ENCODE measurements at places on chromosomes 7 and 10.

DNA sequence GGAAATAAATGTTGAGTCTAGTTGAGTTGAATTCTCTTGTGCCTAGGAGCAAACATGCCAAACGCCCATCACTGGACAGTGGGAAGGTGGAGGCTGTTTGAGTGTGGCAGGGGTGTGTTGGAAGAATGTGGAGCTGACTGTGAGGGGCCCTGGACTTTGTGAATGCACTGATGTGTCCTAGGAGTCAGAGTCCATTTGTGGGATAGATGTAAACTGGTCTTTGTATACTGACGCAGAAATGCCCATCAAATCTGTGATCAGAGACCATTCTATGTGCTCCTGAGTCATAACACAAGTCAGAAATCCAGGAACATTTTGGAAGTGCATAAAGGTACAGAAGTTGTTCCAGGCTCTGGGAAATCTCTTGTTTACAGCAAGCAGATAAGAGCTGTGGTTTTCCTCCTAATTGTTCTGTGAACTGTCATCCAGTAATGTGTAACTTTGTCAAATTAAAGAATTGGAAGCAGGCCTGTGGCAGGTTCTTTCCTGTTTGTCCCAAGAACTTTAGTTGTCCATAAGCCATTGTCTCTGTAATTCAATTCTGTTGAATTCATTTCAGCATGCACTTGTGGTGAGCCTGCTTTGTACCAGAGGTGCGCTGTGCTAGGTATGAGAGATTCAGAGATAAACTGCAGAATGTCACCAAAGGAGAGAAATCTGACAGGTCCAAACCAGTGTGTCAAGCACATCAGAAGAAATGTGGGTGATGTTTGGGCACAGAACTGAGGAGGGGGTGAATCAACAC lies 7.6 kb downstream of the PRXL2A start:
- DNase-seq = no peak

DNA sequence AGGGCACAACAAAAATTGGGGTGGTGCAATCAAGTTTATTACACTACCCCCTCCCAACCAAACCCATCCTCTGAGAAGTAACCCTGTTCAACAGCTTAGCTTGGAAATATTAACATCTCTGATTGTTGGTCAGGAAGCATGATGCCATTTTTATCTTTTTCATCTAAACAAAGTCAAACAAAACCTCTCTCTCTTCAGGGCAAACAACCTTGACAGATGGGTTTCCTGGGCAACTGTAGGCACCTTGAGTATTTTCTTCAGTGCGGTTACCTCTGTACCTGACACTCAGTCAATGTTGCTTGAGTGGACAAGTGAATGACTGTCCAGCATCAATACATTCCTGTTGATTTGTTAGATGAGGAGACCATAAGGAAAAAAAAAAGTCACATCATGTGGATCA lies 183.6 kb downstream of the NRP1 start:
- DNase-seq = no peak

DNA sequence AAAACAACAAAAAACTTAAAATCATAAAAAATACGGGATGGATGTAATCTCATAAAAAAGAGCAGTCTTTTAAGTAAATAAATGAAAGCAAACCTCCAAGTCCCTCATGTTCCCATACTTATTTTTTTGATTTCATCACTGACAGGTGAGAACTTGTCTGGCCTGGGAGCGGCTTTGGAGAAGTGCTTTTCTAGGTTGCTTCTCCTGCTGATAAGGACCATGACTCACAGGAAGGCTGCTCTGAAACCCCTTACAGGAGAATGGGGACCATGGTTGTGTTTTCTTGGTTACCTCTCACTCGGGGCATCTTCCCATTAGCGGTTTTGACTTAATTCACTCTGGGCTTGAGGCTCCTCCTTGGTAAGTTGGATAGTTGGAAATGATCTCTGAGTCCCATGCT lies 237.4 kb downstream of the CAMK1D start:
- no peak for DNase-seq

DNA sequence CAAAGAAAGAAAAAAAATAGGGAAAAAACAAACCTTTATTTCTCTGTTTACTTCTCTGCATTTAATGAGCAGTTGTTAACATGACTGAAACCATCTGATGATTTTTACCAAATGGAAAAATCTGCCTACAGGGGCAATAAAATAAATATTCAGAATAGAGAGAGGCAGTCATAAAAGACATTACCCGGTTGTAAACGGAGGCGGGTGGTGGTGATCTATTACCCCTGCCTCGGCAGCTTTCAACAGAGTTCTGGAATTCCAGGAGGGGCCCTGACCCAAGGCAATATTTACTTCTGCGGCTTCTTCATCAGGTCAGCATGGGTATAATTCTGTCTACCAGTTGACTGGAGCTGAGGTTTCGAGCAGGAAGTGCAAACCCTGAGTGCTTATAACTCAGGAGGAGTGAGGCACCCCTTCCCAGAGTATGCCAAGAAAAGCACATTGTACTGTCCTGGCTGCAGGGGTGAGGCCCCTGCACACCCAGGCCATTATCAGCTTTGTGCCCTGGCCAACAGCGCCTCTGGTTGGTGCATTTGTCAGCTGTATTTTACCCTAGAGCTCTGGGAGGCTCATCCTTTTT lies 8.2 kb upstream of the CXCL12 start:
- DNase-seq = no peak

GRCh38 chr7:155833651-155834050 lies 21.4 kb upstream of the SHH start:
- DNase-seq = no peak

Measured in NCI-H1694 (cell line).